Ascending aorta (tissue), 2 donors: ENCODE measurements at places on chromosomes 7 and 10. TPM values are rescaled to one million over a fixed set of nuclear protein-coding genes. Genes with fewer than 3 reads are reported as not detected.

PTPRN2 gene
- total RNA-seq, result 7.3 TPM

DNA sequence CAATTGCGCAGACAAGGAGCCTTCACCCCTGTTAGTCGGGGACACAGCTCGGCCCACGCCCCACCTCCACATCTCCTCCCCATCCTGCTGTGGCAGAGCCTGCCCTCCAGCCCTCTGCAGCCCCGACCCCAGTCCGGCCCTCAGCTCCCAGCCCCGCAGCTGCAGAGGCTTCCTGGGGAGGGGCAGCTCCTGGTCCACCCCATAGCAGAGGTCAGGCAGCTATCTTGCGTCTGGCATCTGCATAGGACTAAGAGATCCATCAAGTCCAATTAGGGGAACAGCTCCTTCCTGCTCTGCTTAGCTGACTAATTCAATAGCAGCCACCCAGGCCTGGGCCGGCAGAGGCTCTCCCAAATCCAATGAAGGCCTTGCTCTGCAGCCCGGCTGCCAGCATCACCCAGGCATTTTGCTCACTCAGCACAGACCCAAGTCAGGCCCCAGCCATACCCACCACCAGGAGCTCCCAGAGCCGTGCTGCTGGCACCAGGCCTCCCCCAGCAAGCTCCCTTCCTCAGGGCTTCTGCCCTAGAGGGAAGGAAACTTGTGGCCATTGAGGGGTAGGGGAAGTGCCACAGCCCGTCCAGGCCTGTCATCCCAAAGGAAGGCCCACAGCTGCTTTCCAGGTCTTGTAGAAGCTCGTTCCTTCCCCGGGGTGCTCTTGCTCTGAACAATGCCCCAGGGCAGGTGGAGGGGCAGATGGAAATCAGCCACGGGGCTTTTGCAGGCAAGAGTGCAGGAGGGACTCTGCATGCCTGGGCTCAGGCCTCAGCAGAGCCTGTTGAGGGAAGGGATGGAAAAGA, 106.2 kb upstream of the RET start:
- peak; percentile 53 for DNase-seq

KCNIP2 gene
- 1.1 TPM for total RNA-seq

DNA sequence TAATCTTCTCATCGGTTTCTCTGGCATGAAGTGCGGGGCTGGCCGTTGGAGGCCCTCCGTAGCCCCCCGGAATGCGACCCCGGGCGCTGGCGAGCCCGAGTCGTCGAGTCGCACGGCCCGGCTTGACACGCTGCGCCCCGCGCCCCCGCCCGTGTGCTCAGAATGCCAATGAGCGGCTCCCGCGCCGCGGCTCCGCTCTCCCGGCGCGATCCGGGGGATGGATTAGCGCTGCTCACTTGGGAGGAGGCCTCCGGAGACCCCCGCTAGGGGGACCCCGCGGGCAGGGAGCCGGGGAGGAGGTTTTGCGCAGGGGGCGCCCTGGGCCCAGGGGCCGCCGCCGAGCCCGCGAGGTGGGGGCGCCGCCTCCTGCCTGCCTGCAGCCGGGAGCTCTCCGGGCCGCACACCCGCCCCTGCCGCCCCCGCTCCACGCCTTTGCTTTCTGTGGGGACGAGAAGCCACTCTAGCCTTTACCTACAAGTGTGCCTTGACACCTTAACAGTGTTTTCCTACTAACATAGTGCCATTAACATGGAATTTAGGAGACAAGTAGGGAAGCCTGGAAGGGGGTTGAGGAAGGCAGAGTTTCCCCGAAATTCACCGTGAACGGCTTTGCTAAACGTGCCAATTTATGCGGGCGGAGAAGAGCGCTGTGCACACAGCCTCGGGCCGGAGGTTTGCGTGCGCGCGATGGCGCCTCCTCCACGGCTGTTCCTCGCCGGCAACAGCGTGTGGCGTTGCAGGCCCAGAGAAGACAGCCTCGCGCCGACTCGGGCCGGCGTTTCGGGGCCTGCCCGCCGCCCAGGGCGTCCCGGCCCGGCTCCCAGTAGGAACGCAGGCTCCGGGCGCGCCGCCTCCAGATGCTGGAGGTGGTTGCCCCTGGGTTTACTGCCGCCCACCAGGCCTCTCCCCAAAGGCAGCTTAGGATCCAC, 7.1 kb downstream of the SHH start:
- no peak for DNase-seq

DNA sequence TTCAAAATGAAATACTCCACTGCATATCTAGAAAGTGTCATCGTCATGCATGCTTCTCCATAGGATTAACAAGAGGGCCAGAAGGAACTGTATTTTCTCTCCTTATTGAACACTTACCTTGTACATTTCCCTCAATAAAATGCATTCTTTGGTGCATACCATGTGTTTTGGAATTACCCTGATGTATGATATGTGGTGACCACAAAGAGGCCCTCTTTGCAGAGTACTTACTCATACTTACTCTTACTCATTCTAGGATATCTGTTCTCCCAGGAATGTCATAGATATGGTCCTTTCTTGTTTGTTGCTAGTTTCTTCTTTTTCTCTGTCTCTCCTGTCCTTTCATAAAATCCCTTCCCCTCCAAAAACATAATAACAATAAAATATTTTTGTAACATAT, 1087.1 kb upstream of the POT1 start:
- DNase-seq, result no peak

TUBAL3 gene
- not detected for total RNA-seq
